HL-60 (cell line): ENCODE measurements at places on chromosomes 4 and X.

DNA sequence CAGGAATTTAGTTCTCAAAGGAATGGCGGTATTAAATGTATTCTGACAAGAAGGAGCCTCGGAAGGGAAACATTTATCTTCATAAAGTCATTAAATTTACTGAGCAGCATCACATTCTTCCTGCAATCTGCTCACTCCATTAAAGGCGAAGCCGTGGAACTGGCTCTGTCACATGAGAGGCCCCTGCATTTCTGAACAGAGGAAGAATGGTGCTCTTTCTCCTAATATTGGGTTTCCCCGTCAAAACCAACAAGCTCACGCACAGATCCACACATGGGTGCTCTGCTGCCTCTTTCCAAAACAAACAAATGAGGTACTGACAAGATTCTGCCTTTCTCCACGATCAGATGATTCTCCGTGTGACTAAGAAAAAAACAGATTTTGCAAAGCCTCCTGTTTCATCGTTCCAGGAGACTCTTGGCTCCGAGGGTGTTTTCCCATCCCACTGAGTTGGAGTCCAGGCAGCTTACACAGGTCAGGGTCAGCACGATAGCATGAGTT is 191.2 kb downstream of the IDS start:
- no peak for DNase-seq

- no peak for DNase-seq
These were observed 4.9 kb upstream of the PPEF1 start for GRCh38 chrX:18702362-18703195.

DNA sequence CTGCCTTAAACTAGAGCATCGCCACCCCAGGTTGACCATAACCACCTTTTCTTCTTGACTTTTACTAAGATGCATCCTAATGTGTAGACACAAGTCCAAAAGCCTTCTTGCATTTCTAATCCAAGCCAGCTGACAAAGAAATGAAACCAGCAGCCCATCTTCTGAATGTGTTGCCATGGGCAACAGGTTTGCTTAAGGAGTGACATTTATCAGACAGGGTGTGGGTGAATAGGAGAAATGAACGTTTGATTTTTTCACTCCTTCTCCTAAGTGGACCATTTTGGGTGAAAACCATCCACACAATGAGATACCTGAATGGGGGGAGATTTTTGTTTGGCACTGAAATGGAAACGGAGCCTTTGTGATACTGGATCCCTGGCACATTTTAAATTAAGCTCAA is 72.7 kb upstream of the C4orf50 start:
- DNase-seq, result no peak

GRCh38 chrX:700936-701335 is 70.3 kb downstream of the SHOX start:
- no peak for DNase-seq

GRCh38 chrX:150363561-150364346 is 637 bp downstream of the MAMLD1 start:
- DNase-seq, result no peak

GRCh38 chr4:53147197-53147596 is 218.7 kb downstream of the SCFD2 start:
- DNase-seq, result no peak

- peak; percentile 47 for DNase-seq
These were observed 118.5 kb upstream of the ANK2 start for GRCh38 chr4:112931001-112931400.

DNA sequence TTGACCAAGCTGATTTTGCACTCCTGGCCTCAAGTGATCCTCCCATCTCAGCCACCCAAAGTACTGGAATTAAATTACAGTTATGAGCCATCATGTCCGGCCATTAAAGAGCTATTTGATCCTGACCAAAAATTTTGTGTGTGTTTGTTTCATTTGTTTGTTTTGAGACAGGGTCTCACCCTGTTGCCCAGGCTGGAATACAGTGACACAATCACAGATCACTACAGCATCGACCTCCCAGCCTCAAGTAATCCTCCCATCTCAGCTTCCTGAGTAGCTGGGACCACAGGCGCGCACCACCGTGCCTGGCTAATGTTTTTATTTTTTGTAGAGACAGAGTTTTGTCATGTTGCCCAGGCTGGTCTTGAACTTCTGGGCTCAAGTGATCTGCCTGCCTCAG is 82.9 kb upstream of the RBPJ start:
- DNase-seq, result no peak

GRCh38 chr4:112189754-112190153 is 41.8 kb upstream of the AP1AR start:
- no peak for DNase-seq

GRCh38 chrX:12978205-12979025 is 3.5 kb downstream of the TMSB4X start:
- DNase-seq, result no peak

GRCh38 chr4:137076908-137077307 is 455.4 kb downstream of the PCDH18 start:
- DNase-seq, result no peak

GRCh38 chr4:117549524-117549923 is 464.1 kb upstream of the TRAM1L1 start:
- DNase-seq, result no peak

DNA sequence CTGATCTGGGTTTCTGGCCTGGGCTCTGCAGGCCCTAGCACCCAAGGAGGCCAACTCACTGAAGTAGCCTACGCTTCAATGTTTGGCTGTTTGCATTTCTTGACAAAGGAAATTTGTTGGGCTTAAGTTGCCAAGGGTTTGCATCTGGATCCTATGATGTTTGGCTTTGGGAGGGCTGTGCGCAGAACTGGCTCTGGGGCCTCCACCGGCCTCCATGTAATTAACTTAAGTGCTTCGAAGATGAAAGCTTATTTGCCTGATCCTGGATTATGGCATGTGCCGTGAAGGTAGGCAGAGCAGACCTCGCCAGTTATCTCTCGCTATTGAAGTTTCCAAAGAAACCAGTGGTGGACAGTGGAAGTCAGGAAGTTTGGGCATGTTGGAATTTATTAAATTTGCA is 124.3 kb upstream of the STX18 start:
- DNase-seq, result no peak

DNA sequence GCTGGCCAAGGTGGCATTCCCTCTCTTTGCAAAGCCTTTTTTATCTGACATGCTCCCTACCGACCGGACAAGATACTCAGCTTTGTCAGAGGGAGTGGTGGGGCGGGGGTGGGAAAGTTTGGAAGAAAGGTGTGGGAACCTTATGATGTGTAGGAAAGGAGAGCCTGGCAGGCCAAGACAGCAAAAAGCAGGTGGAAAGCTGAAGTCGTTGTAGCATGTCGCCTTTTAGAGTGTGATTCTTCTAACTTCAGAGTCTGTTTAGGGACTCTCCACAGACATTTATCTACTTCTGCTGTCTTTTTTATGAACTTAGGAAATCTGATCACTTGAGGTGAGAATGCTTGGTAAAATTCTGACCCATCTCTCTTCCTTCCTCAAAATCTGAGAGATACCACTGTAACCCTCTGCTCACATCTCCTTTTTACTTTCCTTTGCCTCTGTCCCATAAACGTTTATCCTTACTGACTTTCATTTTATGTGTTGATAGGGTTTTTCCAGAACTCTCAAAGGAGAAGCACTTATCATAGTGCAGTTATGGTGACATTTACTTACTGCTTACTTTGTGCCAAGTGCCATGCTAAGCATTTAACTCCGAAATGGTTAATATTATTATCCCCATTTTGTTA is 8.2 kb upstream of the RUFY3 start:
- DNase-seq, result no peak

GRCh38 chrX:41449131-41449530 is 2.0 kb downstream of the NYX start:
- DNase-seq, result peak; percentile 20

DNA sequence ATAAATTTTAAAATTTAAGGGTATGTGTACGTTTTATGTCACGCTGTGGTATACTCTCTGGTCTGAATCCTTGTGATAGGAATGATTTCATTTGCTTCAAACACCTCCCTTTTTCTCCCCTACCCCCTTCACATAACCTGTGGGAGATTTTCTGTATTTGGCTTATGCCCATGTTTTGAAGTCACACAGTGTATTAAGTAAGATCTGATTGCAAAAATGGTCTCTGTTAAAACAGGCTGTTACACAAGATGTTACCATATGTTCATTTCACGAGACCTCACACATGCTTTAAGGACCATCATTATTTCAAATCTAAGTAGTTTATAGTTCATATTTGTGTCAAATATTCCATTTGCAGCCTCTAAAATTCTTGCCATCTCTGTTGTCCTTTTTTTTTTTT is 63.5 kb downstream of the TMEM131L start:
- DNase-seq, result peak; percentile 50

- no peak for DNase-seq
These were observed 89.5 kb downstream of the PTTG2 start for GRCh38 chr4:38049545-38050170.

DNA sequence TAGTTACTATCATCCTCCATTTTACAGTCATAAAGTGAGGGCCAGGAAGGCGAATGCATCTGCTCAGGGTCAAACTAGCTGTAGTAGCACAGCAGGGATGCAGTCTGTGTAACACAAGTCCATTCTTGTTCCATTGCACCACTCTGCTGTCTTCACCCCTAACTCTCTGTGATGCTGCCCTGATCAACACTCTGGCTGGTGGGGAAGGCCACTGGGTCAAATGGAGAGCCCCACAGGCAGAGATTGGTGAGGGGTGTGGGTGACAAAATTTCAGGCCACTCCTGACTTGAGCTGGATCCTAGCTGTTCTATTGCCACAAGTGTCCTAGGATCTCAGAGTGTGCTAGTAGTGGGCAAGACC is 136.5 kb downstream of the PJA1 start:
- DNase-seq, result no peak

DNA sequence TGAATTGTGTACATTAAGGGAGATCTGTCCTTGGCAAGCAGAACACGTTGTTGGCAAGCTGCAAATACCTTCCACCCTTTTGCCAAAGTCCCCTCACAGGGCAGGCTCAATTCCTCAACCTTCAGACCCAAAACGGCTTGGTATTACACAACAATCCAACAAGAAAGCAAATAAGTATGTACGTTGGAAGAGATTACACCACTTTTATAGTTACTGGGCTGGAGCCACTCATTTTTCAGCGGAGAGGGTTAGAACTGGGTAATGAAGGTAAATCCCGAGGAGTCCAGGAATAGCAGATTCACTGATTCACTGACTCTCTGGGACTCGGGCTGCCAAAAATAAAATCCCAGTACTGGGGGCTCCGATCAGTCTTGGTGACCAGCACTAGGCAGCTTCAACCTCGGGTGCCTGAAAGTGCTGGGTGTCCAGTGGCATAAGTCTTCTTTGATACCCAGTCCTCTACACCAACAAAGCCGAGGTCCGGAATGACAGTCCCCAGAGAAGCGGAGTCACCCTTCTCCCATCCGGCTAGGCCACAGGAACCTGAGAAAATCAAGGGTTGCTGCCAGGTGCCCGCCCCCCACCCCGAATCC is 587 bp downstream of the TIMM8A start:
- no peak for DNase-seq

- no peak for DNase-seq
These were observed 260.9 kb upstream of the RPS6KA3 start for GRCh38 chrX:20527558-20528011.

DNA sequence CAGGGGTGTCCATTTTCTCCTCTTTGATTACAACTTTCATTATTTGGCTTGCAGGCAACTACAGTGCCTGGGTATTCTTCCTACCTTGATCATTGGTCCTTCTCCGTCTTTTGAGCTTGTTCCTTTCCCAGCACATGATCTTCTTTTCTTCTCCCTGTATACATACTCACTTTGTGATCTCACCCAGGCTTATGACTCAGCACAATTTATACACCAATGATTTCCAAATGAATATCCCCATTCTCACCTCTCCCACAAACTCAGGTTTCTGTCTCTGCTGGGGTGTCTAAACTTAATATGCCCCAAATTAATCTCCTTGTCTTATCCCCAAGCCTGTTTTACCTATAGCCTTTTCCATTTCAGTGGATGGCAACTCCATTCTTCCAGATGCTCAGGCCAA is 19.5 kb upstream of the C4orf54 start:
- no peak for DNase-seq

DNA sequence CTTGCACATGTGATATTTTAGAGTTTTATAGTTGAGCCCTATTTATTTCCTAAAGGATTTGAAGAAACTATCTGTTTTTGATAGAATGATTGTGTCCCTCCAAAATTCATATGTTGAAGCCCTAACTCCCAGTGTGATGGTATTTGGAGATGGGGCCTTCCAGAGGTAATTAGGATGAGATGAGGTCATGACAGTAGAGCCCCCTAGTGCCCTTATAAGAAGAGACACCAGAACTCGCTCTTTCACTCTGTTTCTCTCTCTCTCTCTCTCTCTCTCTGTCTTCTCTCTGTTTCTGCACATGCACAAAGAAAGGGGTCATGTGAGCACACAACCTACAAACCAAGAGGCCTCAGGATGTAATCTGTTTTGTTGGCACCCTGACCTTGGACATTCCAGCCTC is 921.9 kb upstream of the DIAPH2 start:
- no peak for DNase-seq

GRCh38 chr4:123952530-123953274 is 556.1 kb downstream of the SPRY1 start:
- no peak for DNase-seq

DNA sequence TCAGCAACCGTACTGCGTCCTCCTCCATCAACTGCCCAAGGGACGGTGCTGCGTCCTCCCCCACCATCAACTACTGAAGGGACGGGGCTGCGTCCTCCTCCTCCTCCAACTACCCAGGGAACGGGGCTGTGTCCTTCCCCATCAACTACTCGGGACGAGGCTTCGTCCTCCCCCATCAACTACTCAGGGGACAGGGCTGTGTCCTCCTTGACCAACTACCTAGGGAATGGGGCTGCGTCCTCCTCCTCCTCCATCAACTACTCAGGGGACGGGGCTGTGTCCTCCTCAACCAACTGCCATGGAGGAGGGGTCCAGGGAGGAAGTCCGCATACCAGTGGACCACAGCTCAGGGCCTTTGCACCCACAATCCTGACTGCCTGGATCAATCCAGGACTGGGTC is 24.4 kb downstream of the PPP2R3B start:
- DNase-seq, result no peak

DNA sequence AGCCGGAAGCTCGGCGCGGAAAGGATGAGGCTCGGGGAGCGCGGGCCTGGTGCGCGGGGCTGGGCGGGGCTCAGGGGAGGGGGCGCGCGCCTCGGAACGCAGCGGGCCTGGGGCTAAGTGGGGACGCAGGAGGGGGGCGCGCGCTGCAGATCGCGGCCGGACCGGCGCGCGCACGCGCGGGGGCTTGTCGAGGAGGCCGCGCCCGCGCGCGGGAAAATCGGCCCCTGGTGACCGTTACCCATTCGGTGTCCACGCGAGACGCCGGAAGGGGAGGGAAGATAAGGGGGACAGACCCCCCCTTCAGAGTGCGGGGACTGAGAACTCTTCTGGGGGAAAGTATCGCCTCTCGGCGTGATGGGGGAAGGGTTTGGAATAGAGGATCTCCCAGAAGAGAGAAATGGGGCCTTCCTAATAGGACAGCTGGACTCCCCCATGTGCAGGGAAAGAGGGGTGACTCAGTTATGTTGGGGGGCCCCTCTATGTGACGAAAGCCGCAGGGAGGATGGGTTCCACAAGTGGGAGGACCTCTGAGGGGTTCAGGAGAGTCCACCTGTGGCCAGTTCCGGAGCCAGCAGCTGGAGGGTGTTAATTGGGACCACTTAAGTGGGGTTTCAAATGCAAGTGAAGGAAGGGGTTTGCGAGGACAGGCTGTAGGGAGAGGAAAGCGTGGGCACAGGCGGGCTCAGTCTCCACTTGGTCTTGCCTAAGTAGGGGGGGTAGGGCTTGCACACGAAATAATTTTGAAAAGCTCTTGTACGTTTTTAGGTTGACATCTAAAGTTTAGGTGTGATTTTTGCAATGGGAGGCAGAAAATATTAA is 584 bp downstream of the SUV39H1 start:
- peak; percentile 51 for DNase-seq
